ENCODE measurements at places on chromosomes 6 and 20.

DNA sequence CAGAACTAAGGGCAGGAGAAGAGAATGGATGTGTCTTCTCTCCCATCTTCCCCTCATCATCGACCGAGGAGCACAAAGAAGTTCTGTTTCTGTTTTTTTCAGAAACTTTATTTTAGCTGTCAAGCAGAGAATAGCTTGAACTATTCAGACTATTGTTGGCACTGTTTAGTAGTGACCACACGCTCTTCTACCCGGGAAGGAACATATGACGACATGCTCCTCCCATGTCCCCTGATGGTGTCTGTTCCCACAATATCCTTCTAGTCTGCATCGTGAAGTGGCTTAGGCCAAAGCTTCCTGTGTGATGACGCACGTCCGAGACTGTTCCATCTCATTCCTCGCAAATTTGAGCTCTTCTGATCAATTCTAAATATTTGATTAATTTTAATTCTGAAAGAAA is 27.2 kb upstream of the KIF25 start:
- DNase-seq: no peak

DNA sequence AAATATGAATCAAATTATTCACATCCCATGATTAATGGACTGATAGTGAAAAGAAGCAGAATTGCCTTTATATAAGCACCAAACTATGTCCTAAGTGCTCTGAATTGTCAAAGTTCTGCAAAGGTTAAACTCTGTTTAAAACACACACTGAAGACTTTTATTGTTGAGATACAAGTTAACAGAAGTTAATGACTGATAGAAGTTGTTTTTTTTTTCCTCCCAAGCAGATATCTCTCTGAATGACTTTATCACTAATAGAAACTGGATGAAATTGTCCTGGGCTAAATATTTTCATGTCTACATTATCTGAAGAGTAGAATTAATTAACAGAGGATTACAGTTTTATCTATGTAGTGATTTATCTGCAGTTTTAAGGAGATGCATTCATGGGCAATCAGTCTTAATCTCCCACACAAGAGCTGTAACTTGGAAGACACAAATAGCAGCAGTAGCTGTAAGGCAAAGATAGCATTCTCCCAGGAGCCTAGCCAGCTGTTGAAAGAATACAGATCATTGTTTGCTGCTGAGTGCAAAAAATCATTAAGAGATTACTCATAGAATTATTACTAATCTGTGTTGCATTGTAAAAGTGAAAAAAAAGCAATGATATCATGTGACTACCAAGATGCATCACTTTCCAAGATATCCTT is 49.9 kb downstream of the BMP5 start:
- no peak for DNase-seq

- no peak for DNase-seq
These were observed 109.0 kb downstream of the ATG5 start for GRCh38 chr6:106216527-106216926.

GRCh38 chr6:33075568-33076405 is at the start of gene HLA-DPB1:
HLA-DPB1 (plus strand) TSS chr6:33075990; CDS start chr6:33076042, 52 bp downstream.
- DNase-seq: no peak

GRCh38 chr6:106101466-106101865 is 15.3 kb downstream of the PRDM1 start:
- DNase-seq: no peak

GRCh38 chr6:151917531-151918329 is 110.2 kb downstream of the ESR1 start:
- DNase-seq: no peak

GRCh38 chr6:52297433-52297832 is 12.9 kb upstream of the MCM3 start:
- DNase-seq: no peak

GRCh38 chr20:35200267-35200666 is 26.2 kb upstream of the MMP24 start:
- no peak for DNase-seq

- DNase-seq: no peak
These were observed 415.6 kb upstream of the RNF217 start for GRCh38 chr6:124546601-124547000.

Data from substantia nigra (tissue), 51 donors.